CD4-positive, alpha-beta T cell treated with Interferon alpha-2 for 1 hour (primary cell): ENCODE measurements at places on chromosomes 3 and 15.
A peak's percentile ranks its signal among the peaks of the same experiment; 100 is the strongest.

- DNase-seq = no peak
Observed at GRCh38 chr3:134576426-134576825, 74.4 kb downstream of the KY start.

- no peak for DNase-seq
Observed at GRCh38 chr3:23811185-23811527, 5.4 kb downstream of the UBE2E1 start.

GRCh38 chr15:43518197-43518761 is 871 bp downstream of the MAP1A start:
- no peak for DNase-seq

DNA sequence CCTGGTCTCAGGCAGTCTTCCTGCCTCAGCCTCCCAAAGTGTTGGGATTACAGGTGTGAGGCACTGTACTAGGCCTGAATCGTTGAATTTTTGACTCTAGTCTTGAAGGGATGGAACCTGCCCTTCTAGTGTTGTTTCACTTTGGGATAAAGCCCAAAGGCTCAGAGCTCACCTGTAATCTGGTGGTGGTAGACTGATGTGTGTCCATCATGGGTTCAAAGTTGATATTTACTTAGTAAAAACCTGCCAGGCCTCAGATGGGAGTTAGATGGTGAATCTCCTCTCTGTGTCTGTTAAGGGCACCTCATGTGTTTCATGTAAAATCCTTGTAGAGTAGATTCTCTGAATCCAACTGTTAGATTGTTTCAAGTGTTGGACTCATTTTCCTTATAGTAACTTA is 41.1 kb downstream of the FNDC3B start:
- DNase-seq = no peak

DNA sequence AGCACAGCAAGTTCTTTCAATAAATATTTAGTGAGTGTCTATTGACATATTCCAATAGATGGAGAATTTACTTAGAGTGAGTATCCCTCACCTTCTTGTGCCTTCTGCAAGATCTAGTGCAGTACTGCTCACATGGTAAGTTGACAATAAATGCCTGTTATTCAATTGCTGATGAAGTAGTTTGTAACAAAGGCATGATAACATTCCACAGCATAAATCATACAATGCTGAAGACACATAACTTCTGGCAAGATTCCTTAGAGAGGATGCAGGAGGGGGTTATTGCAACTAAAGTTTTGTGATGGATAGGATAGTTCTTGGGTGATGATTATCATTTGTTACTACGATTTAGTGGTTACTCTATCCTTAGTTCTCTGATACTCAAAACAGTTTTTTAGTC is 112.2 kb upstream of the RBMS3 start:
- DNase-seq = no peak

- DNase-seq = no peak
Observed at GRCh38 chr3:100743535-100743934, 34.2 kb downstream of the TFG start.

- DNase-seq = no peak
Observed at GRCh38 chr3:130529486-130530215, 12.7 kb downstream of the COL6A6 start.

DNA sequence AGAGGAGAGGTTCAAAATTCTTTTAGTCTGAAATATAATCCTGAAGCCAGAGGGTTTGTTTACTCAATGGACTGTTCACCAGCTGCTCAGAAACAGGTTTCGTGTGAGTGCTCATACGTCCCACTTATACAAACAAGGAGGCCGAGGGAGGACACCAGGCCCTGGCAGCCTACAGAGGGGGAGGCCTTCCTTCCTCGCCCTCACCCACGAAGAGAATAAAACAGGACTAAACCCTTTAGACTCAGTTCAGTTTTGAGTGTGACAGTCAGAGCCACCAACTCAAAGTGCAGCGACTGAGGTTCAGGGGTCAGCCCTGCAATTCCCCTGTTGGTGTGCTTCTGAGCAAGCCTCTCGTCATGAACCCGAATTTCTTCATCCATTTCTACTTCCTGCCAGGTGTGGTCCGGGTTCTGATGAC is 17.3 kb downstream of the FAM174B start:
- DNase-seq = no peak

- DNase-seq = no peak
Observed at GRCh38 chr15:75669191-75669878, 21.6 kb downstream of the SNX33 start.

GRCh38 chr3:78799681-78800080 is 968.1 kb downstream of the ROBO1 start:
- no peak for DNase-seq

- no peak for DNase-seq
Observed at GRCh38 chr3:67414740-67415139, 239.7 kb downstream of the SUCLG2 start.

DNA sequence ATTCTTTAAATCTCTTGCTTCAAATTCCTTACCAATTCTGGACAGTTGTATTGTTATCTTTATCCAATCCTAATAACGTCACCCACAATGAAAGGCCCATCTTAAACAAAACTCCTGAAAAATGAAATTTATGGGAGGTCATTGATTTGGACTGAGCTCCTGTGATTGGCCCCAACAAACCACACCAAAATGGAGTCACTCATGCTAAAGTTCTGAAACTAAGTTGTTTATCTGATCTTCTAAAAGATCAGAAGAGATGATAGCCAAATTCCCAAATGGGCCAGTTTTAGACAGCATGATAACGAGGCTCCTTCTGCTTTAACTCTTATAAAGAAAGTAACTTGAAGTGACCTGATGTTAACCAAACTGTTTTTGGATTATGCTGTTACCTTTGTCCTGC is 39.7 kb upstream of the GPD1L start:
- DNase-seq = no peak

DNA sequence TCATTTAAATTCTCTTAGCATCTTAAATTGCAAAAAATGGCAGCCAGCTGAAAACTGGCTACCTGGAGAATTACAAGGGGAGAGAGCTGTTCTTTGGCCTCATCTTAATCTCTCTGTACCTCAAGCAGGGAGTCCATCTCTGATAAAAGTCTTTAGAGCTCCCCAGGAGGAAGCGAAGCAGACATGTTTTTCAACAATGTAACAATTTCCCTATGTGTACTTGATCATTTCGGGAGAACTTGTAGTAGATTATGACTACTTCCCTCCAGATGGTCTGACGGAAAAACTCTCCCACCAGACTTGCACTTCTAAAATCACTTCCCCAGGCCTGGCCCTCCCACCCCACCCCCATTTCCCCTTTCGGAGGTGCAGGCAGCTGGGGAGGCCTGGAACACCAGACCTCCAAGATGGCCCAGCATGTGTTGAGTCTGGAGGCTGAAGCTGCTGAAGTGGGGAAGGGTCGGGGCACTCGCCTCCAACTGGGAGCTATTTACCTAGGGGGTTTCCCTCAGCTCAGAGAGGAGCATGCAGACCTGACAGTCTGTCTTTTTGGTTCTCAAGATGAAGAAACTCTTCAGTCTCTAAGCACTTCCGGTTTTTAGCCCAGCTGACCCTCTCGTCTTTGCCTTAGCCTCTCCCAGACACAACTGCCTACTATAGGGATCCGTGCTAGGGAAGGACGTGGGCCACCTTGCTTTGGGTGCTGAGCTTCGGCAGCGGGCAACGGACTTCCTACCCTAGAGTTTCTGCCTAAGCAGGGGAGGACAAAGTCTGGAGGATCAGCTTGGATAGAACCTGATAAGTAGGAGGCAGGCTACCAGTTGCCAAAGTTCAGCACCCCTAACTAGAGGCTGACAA is 164.0 kb upstream of the TBL1XR1 start:
- DNase-seq = no peak

DNA sequence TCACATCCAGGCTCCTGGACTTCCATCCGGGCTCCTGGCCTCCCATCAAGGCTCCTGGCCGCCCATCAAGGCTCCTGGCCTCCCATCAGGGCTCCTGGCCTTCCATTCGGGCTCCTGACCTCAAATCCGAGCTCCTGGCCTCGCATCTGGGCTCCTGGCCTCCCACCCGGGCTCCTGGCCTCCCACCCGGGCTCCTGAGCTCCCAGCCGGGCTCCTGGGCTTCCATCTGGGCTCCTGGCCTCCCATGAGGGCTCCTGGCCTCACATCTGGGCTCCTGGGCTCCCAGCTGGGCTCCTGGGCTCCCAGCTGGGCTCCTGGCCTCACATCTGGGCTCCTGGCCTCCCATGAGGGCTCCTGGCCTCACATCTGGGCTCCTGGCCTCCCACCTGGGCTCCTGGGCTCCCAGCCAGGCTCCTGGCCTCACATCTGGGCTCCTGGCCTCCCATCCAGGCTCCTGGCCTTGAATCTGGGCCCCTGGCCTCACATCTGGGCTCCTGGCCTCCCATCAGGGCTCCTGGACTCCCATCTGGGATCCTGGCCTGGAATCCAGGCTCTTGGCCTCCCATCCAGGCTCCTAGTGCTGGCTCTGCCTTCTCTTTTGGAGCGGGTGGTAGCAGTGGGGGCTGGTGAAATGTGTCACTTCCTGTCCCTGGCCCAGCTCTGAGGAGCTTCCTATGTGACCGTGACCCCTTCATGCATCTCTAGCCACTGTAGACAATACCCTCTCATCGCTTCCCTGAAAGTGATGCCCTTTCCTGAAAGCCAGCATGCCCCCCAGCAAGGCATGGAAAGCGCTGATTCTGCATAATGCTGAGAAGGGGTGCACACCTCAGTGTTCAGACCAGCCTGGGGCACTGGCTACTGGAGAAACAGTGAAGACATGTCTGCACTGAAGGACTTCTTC is 62.7 kb upstream of the BLM start:
- DNase-seq = no peak

GRCh38 chr15:77818484-77819047 is 185.9 kb upstream of the LINGO1 start:
- DNase-seq = no peak

DNA sequence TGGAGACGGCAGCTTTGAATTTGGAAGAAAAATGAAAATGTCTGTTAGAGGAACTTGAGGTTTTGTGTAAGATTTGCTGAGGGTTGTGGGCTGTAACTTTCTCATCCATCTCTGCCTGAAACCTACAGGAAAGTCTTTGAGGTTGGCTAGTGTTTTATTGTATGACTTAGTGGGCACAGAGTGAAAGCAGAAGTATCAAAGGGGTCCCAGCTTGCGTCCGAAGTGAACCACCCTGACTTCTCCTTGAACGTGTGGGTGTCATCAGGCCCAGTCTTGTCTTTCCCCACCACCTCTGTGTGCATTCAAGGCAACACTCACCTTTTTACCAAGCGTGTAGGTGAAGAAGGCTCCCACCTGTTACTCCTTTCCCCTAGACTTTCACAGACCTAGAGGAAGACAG is 682.1 kb upstream of the CFAP20DC start:
- no peak for DNase-seq

DNA sequence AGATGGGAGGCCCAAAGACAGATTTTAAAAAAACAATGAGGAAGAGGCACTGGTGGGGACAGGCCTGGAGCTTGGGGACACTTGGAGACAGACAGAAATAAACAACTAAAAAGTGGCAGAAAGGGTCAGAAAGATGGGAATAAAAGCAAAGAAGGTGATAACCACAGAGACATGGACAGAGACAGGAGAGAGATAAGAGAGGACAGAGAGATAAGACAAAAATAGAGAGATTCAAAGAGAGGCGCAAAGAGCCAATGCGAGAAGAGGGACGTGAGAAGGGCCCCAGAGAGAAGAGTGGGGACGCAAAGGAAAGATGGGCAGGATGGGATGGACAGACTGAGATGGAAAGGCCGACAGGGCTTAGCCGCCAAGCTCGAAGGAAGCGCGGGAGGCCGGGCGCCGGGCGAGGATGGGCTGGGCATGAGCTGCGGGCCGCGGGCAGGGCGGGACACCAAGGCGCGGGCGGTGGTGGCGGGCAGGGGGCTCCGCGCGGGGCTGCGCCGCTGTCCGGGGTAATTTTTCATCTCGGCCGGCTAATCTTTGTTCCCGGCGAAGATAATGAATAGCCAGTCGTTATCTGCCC is 3.1 kb upstream of the GATA2 start:
- DNase-seq = no peak

GRCh38 chr15:43190178-43190577 is 5.0 kb downstream of the CCNDBP1 start:
- DNase-seq = no peak

GRCh38 chr3:66655671-66656070 is 154.8 kb upstream of the LRIG1 start:
- DNase-seq = no peak

DNA sequence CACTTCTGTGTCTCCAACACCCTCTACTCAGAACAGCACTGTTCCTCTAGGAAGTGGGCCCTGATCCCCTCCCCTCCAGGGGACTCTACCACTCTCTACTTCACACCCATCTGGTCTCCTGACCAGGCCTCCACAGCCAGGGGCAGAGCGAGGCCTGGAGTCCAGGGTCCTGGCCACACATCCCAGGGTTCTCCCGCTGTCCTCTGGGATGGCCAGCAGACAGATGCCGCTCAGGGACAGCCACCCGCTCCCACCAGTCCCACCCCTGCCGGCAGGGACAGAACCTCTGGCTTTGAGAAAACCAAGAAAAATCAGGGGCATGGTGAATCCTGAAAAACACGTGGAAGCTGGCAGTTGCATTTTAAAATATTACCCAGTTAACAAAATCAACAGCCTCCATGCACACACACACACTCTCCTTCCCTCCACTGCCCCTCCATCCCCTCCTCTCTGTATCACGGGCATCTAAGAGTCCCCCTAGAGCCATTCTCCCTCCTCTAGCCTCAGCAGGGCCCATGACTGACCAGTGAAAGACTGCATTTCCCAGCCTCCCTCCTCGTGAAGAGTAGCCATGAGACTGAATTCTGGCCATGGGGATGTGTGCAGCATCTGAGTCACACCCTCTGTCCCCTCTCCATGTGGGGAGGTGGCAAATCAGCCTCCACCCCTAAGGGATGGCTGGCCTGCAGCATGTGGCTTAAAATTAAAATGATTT is 32.1 kb upstream of the IQSEC1 start:
- DNase-seq = no peak

DNA sequence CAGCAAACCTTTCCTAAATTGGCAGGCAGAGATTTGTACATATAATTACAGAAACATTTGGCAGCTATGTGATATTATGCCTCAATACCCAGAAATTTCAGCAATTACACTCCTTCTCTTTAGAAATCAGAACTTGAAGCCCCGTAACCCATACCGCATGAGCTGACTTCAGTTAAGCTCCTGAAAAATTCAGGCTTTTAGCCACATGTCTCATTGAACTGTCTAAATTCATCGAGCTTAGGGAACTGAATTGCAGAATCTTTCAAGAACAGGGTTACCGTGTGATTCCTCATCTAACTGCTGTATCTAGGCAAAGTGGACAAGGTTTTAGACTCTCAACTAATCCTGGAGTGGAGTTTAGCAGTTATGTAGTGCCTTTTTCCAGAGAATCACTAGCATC is 333.0 kb downstream of the EPHA3 start:
- DNase-seq = no peak

- peak; percentile 66 for DNase-seq
Observed at GRCh38 chr3:108602249-108602934, 12.9 kb downstream of the DZIP3 start.

- DNase-seq = no peak
Observed at GRCh38 chr3:64049136-64049535, 25.8 kb upstream of the PSMD6 start.

- DNase-seq = no peak
Observed at GRCh38 chr3:151384741-151385174, at the start of gene P2RY12. TSS of gene P2RY12 (minus strand) at chr3:151384753. CDS start at chr3:151338845, 45,908 bp downstream.

DNA sequence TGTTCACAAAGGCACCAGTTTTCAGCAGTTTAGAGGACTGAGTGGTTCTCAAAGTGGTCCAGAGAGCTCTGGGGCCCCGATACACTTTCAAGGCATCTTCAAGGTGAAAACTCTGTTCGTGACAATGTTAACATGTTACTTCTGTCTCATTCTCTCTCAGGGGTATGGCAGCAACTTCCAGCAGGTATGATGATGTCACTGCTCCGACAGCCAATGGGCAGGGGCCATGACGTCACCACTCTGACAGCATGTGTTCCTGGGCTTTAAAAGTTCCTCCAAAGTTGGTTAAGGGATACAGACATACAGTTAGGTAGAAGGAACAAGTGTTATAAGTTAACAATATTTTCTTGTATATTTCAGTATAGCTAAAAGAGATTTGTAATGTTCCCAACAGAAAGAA is 87.9 kb downstream of the KLF15 start:
- DNase-seq = no peak
